Non-pigmented ciliary epithelial cell (primary cell): ENCODE measurements at places on chromosomes 12 and 14.

DNA sequence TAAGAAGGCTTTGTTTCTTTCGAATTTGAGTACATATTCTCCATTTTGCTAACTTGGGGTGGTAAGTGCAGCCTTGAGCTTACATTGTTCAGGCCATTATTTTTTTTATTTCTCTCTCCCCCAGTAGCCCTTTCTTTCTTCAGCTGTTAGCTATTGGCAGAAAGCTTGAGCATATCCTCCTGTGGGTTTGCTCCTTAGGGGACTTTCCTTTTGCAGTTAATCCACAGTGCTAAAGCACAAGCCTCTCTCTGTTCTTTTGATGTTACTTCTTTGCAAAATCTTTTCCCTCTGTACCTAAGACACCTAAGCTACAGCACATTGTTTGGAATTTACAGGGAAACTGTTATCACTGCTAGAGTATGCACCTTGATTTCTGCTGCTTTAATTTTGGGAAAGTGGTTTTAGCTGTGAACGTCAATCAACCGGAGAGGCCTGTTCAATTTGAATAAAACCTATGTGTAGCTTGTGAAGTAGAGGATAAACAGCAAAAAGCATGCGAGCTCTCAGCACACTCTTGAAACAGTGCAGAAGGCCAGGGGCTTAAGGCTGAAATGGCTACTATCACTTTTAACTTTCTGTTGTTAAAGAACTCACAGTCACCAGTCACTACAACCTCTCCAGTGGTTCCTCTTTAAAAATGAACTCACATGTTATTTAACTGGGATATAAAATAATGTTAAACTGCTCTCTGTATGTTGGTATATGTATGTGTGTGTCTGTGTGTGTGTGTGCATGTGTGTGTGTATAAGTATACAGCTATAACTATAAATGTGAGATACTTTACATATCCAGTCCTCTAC lies 139.2 kb downstream of the PDZRN4 start:
- no peak for DNase-seq

DNA sequence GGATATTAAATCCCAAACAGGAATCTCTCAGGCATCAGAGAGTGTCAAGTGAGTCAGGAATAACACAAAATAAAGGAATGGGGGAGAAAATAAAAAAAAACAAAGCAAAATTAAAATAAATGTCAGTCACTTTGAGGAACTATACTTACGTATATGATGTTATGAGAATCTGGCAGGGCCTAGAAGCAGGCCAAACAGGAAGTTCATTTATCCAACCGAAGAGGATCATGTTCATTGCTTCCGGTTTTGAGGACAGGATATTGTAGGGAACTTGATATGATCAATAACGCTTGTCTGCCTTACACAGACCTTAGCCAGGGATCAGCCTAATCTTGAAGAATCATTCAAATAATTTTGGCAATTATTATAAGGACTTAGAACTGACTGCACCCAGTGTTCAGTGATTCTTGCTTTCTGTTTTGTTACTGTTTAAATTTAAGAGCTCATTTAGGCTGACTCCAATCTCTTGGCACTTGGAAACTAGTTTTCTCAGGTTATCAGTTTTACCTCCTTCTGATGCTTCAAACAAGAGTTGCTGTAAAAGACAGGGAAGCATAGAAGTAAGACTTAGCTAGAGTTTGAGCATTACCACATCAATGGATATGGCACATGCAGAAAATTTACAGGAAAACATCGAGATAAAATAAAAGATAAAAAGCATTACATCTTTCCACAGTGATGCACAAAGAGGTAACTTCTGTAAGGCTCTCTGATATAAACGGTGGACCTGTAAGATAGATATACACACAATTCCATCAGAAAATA lies 53.4 kb downstream of the ZFC3H1 start:
- no peak for DNase-seq

GRCh38 chr12:94750864-94751263 lies 100.5 kb upstream of the TMCC3 start:
- DNase-seq: no peak

DNA sequence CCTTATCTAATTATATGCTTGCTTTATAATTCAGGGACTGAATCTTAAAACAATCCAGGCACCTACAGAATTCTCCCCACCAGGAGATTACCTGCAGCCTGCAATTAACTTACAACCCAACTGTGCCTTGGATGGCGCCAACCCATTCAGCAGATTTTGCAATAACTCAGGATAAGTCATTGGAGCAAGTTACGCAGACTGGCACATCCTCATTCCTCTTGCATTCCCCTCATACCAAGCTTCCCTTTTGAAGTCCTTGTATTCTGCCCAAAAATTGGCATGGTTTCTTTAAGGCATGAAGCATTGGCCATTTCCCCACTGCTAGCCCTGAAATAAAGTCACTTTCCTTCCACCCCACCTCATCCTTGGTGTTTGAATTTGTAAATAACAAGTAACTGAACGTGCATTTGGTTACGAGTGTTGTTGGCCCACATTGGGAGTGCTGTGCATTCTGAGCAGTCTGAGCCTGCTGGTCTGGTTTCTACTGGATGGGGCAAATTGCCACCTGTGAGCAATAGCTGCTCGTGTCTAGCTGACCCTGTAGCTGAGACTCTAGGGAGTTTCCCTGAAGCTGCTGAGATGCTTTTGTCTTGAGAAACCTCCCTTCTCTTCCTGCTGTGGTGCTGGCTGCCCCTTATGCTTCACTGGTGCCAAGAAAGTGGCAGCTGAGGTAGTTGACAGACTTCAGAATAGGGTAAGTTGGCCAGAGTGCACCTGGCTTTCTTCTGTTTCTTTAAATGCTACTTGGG lies 99.2 kb upstream of the SCAF11 start:
- DNase-seq: no peak

DNA sequence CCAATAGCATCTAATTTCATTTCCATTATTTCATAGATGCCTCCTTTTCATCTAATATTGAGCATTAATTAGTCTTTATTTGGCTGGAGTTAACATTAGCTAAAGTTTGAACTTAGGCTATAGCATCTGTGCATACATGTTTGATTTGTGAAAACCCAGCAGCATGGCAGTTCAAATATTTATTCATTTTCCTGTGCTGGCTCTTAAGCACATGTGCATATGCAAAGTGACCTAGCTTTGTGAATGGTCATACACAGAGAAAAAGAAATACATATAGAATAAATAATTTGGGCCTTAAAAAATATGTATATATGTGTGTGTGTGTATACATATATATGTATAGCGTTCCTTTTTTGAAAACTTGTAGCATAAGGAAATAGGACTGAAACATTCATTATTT lies 117.8 kb downstream of the HMGA2 start:
- no peak for DNase-seq

DNA sequence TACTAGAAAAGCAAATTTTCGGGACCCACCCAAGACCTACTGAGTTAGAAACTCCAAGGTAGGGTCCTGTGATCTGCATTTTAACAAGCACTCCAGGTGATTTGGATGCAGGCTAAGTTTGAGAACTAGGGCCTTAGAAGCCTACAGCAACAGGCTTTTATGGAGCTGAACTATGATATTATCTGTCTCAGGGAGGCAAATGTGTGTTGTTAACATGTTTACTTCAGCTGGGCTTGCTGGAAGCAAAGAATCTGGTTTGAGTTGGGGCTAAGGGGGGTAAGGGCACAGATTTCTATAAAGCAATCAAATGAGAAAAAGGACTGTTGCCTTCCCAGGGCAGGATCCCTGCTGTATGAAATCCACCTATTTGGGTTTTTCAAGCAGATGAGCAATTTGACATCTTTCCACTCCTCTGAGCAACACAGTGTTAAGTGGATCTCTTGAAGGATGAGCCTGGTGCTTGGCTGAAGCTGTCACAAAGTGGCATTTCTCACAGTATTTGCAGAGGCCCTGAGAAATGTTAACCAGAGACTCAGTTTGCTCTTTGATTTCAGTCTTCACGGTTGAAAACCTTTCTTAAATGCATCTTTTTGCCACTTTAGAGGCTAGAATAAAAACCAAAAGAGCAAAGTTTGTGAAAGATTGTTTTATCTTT lies 36.2 kb upstream of the SOCS2 start:
- no peak for DNase-seq

- no peak for DNase-seq
These were observed 10.4 kb downstream of the OTUB2 start for GRCh38 chr14:94036313-94037167.

GRCh38 chr12:53849656-53850055 lies 89.0 kb upstream of the HOXC13 start:
- DNase-seq: no peak

DNA sequence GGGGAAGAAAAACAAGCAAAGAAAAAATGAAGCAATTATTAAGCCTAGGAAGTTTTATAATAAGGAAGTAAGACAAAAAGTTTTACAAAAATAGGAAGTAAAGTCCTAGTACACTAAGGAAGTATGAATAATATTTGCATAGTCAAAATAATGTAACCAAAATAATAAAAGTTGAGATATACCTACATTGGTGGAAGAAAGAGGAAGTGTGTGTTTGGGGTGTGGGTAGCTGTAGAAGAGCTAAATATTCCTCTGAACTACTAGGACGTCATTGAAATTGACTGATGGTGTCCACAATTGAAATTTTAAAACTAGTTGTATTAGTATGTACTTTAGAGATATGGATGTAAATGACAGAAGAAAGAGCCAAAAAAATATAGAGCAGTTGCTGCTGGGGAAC lies 228.4 kb upstream of the OTX2 start:
- DNase-seq: no peak

- DNase-seq: peak; percentile 72
These were observed 205.9 kb downstream of the PHLDA1 start for GRCh38 chr12:75825686-75826085.

- DNase-seq: no peak
These were observed 62.3 kb downstream of the SPRING1 start for GRCh38 chr12:116675339-116676107.

- DNase-seq: no peak
These were observed 22.8 kb upstream of the TSPAN9 start for GRCh38 chr12:3054374-3054773.

DNA sequence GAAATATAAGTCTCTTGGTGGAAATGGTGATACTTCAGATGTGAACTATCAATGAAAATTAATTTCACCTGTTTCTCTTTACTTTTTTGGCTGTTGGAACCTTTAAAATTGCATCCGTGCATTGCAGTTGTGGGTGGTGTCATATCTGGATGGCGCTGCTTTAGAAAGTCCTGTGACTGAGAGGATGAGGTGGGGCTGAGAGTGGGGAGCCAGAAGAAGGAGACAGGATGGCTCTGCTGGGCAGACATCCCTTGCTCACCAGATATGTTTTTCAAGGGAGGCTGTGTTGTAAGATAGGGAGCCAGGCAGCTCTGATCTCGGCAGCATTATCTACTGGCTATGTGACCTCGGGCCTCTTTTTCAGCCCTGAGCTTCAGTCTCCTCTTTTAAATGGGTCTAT lies 12.7 kb downstream of the ASB2 start:
- DNase-seq: no peak

DNA sequence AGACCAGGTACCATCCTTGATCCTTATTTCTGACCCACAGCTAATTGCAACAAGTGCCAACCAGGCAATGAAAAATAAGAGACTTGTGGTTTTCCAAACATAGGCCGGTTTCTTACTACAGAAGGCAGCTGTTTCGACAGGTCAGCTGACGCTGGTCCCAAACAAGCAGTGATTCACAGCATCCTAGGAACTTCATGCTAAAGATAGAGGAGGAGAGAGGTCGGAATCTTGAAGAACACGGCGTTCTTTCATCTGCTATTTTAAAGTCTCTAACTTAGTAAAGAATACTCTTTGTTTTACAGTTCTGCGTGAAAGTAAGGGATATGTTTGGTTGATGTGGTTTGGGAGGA lies 28.1 kb upstream of the ADGRD1 start:
- DNase-seq: no peak

DNA sequence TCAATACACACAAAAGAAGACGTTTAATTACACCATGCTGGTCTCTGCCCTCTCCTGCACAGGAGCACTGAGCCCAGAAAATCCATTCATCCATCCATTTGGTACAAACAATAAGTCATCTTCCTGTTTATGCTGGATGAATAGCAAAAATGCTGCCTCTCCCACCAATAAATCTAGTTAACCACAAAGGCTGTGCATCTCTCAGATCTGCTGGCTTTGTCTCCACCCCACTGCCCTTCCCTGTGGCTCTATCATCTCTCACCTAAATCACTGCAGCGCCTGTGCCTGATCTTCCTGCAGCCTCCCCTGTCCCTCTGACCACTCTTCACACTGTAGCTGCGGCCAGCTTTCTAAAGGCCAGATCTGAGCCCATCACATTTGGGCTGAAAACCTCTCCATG lies 72.9 kb upstream of the DDX11 start:
- no peak for DNase-seq

- DNase-seq: no peak
These were observed 1.8 kb upstream of the BTG1 start for GRCh38 chr12:92147491-92147890.

GRCh38 chr14:73750531-73750901 lies 36.3 kb upstream of the PNMA1 start:
- DNase-seq: no peak

- DNase-seq: no peak
These were observed 105.7 kb downstream of the ZC3H14 start for GRCh38 chr14:88668448-88669116.

DNA sequence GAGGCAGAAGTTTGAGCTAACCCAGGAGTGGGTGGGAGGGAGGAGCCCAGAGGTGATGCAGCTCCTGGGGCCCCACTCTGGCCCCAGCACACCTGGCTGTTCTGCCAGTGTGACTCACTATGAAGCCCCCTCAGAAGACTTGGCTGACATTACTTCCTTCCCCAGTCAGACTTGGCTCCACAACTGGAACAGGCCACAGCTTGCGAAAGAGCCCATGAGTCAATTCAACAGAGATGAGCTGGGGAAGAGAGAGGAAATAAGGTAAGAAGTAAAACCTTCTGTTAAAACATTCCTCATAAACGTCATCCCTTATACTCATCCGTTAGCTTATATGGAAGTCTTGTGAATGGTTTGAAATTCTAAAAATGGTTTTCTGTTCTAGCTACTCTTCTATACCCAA lies 245.9 kb downstream of the ADAMTS20 start:
- DNase-seq: peak; percentile 98

DNA sequence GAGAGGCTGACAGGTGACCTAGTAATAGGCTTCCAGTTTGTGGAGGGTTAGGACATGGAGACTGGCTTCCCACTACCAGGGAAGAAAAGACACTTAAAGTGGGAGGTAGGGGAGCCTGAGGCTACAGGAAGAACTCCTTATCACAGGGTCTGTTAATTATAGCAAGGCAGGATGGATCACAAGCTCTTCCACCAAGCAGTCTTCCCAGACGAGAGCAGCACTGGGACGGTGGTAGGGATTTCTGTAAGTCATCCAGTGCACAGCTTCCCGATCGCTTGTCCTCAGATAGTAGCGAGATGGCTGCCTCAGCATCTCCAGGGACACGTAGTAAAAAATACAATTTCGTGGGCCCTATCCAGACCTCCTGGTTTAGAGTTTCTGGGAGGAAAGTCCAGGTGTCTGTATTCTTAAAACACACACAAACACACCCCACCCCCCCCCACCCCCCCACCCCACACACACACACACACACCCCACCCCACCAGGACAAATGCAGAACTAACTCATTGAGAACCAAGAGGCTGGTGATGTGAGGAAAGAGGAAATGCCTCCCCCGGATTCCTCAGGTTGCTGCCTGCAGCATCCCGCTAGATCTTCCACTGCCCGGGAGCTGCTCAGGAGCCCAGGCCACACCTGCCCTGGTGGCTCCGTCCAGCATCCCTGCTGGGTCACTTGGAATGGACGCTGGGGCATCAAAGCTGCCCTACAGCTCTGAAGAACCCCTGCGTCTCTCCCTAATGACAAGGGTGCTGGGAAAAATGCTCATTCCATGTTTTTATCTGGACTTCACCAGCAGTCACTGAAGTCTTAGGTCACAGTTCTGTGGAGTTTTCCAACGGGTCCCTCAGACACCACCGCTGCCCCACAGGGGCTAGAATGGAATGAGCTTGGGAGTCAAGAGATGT lies 307.2 kb downstream of the CACNA1C start:
- no peak for DNase-seq
